AG09309 (cell line): ENCODE measurements at places on chromosomes 16 and 17.

- DNase-seq = no peak
Measured at GRCh38 chr16:11183035-11183812, 72.8 kb downstream of the SOCS1 start.

- no peak for DNase-seq
Measured at GRCh38 chr16:31193874-31194273, 8.7 kb downstream of the PYCARD start.

- DNase-seq = no peak
Measured at GRCh38 chr17:83067718-83068261, 11.6 kb upstream of the METRNL start.

- DNase-seq = no peak
Measured at GRCh38 chr17:19812407-19812806, 55.3 kb downstream of the ULK2 start.

DNA sequence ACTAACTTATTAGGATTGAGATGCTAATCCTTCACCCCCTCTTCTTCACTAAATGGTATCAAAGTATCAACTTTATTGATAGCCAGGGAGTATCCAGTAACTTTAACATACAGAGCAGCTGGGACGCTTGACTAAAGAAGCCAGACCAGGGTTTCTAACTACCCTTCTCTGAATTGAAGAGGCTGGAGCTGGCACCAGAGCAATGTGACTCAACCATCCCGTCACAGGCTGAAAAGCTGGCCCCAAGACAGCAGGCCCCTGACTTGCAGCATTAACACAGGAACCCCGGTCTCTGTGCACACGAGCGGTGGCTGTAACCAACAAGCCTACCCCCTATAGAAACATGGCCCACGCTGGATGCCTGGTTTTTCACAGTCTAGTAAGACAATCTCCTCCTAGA lies 59.8 kb downstream of the ANKFN1 start:
- no peak for DNase-seq

DNA sequence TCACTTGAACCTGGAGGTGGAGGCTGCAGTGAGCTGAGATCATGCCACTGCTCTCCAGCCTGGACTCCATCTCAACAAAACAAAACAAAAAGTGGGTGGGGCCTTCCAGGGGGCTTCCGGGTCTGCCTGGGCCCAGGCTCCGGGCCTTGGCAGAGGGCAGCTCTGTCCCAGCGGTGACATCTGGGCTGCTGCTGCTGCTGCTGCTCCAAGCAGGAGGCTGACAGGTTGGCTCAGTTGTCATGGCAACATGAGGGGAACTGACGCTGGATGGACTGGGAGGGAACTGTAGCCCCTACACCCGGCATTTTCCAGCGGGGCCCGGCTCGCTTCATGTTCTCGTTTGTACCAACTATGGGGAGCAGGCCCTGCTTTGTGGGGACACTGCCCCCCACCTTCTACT lies 4.0 kb downstream of the BAIAP3 start:
- no peak for DNase-seq

GRCh38 chr17:59844884-59845594 lies 47.7 kb downstream of the TUBD1 start:
- no peak for DNase-seq

- DNase-seq = no peak
Measured at GRCh38 chr17:77704048-77704815, 254.3 kb upstream of the TNRC6C start.
